Activated CD4-positive, CD25-positive, alpha-beta regulatory T cell treated with anti-CD3 and anti-CD28 coated beads, Interleukin-2, amount 50 U/mL, for 24 hours (primary cell): ENCODE measurements at places on chromosomes 4 and X.

DNA sequence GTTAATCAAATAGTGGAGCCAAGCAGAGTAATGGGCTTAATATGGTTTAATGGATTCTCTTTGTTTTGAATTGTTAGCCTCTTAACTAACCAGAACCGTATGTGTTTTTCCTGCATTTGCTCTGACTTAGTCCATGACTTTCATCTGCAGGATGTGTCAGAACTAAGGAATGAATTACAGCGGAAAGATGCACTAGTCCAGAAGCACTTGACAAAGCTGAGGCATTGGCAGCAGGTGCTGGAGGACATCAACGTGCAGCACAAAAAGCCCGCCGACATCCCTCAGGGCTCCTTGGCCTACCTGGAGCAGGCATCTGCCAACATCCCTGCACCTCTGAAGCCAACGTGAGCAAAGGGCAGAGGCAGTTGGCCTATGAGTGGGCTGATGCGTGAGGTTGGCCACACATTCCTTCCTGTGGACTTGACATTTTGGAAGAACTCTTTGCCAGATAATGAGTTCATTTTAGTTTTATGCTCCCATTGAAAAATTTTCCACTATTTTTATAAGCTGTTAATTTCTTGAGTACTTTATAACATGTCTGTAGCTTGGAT lies 9.1 kb downstream of the MED28 start:
- no peak for ATAC-seq

GRCh38 chr4:119302073-119302832 lies 19.7 kb downstream of the FABP2 start:
- ATAC-seq = no peak

DNA sequence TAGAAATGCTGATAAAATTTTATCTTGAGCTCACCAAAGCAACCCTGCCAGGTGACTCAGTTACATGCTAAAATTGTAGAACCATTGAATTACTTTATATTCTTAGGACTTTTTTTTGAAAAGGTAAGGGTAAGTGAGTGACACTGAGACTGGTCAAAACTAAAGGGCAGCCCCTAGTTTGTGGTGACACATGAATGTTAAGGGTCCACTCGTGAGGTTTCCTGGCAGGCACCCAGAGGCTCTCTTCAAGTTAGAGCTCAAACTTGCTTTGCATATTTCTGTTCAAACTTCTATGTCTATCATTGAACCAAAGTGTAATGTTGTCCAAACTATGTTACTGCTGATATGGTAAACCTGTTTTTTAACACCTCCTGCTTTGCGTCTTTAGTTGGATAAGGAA lies 30.5 kb downstream of the TMPRSS11D start:
- ATAC-seq = no peak

DNA sequence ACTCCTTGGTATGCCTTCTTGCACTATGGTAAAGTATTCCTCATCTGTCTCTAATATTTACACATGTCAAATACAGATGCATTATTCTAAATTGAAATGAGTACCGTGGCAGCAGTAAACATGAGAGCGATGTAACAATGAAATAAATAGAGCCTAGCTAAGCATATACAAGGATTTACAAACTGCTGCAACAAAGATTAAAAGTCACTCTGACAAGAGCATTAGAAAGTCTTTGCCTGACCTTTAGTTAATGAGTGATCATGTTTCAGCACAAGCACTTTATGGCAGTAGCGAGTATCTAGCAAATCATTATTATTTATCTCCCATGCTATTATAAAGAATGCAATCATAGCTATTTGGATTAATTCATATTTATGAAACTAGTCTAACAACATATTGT lies 547.0 kb upstream of the NDST4 start:
- no peak for ATAC-seq

- no peak for ATAC-seq
Measured at GRCh38 chr4:80029364-80029763, 43.7 kb downstream of the ANTXR2 start.

DNA sequence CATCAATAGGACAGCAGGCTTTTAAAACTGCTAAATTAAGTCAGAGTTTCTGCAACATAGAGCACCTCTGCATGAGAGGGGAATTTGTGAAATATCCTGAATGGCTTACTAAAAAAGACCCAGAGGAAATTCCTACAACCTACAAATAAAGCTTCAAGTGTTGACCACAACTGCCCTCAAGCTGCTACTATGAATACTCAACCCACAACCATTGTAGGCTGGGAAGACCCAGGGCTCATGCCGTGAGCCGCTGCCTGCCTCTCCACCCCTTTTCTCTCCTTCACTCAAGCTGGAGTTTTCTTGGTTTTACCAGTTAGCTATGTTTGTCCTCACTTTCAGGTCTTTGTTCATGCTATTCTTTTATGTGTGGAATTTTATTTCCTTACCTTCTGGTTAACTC lies 151.6 kb downstream of the EMCN start:
- ATAC-seq = no peak

DNA sequence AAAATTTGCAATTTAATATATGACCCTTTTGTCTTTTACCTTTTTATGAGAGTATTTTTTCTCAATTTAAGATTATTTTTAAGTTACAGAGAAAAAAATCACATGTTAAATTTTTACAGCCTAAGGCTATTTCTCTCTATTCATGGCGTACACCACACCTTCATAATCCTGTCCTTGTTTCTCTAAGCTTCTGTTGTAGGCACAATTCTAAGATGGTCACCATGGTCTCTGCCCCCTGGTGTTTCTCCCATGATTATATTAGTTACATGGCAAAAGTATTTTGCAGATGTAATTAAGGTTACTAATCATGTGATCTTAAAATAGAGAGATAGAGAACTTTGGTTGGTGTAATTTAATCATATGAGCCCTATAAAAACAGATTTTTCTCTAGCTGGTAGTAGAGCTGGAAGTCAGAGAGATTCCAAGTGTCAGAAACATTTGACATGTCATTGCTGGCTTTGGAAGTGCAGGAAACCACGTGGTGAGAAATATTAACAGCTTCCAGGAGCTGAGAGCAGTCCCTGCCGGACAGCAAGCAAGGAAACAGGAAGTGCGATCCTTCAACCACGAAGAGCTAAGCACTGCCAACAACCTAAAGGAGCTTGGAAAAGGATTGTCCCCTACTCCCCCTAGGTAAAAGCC lies 89.8 kb downstream of the EIF4E start:
- no peak for ATAC-seq
